ENCODE measurements at places on chromosomes 1 and 21. TPM values are rescaled to one million over a fixed set of nuclear protein-coding genes. Genes with fewer than 3 reads are reported as not detected.
A peak's percentile ranks its signal among the peaks of the same experiment; 100 is the strongest.

DNA sequence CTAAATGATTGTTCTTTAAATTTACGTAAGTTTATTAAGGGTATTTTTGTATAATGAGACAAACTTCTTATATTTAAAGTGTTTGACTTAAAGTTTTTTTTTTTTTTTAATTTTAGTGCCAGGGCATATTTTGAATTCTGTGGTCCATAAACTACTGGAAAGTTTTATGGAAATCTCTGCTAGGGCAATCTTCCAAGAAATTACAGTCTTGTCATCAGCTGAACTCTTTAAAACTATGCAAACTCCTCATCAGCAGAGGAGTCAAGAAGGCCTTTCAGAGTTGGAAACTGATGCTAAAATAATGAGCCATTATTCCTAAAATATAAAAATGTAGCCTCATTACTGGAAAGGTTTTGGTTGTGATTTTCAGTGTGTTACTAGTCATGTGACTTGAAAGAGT lies 1201.9 kb downstream of the BRINP3 start:
- DNase-seq: no peak

GRCh38 chr1:192439373-192440025 lies 122.7 kb downstream of the RGS21 start:
- DNase-seq: peak; percentile 65

GRCh38 chr1:119784191-119784781 lies 15.6 kb upstream of the HMGCS2 start:
- no peak for DNase-seq

GRCh38 chr1:78606274-78606673 lies 14.0 kb upstream of the IFI44L start:
- no peak for DNase-seq

Gene USH2A
- total RNA-seq: under 0.01 TPM

- DNase-seq: peak; percentile 15
Measured at GRCh38 chr1:99849413-99849743, 783 bp upstream of the AGL start.

DNA sequence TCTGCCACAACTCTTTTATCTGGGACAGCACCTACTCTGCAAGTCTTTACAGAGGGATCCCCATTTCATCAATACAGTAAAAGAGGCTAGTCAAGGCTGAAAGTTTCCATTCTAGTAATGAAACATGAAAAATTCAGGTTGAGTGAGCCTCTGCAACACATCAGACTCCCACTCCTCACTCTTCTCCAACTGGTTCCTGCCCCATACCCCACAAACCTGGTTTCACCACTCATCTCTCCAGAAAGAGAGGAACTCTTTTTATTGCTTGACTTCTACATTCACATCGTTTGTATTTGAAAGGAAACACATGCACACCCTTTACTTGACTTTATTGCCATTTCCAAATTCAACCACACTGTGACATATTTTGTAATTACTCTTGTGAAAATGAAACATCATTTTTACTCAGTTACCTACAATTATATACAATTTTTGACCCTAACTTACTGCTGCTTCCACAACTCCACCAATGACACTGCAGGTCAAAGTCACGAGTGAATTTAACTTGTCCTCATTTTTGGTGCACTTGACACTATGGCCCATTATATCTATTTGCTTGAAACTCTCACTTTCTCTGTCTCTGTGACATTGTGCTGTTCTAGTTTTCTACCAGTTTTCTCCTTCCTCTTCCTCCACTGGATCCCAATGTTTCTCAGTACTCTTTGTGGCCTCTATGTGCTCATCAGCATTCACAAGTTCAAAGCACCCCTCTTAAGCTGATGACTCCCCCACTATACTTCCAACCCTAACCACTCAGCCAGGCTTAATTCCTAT lies 8.0 kb downstream of the STX6 start:
- no peak for DNase-seq

- DNase-seq: no peak
Measured at GRCh38 chr1:46691997-46692790, 20.5 kb downstream of the TEX38 start.

Gene GRIK3
- total RNA-seq: not detected

Gene CATSPERE
- 0.29 TPM for total RNA-seq

Gene TNFSF18
- 0.12 TPM for total RNA-seq

- no peak for DNase-seq
Measured at GRCh38 chr1:35893051-35893879, 10.3 kb downstream of the AGO1 start.

DNA sequence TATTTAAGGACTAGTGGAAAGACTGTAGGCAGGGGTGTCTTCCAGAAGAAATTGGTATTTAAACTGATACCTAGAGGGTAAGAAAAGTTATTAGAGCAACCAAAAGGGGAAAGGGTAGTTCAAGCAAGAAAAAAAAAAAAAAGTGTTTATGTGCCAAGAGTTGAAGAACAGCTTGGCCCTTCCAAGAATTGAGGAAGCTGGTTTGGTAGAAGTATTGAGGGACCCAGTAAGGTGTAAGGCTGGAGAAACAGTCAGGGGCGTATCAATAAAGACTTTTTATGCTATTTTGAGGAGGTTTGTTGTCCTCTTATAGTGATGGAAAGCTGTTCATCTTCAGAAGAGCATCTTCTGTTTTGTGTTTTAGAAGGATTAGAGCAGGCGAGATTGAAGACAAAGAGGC lies 108.3 kb downstream of the PTPRC start:
- DNase-seq: no peak

Gene ACTL8
- total RNA-seq: 0.48 TPM

Gene S100A9
- 1.1 TPM for total RNA-seq

Gene RPRD2
- 10.3 TPM for total RNA-seq

Gene METTL25B
- 6.4 TPM for total RNA-seq

Gene POTED
- total RNA-seq: not detected

DNA sequence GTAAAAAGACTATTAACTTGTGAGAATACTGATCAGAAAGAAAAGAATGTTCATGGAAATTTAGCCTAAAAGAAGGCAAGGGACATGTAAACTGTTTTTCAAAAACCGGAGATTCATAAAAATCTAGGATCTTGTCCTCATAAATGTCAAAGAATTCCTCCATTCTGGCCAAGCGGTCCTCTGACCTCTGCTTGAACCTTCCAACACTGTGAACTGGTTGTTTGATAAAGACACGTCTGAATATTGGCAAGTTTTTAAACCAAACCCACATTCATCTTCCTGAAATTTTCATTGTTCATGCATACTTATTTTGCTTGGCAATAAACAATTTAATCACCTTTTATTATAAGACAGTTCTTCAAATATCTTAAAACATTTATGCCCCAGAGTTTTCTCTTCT lies 19.8 kb downstream of the ASPM start:
- no peak for DNase-seq

- DNase-seq: peak; percentile 34
Measured at GRCh38 chr1:32618673-32619221, 31.6 kb downstream of the ZBTB8OS start.

Gene TATDN3
- total RNA-seq: 13.6 TPM

Gene LCE1E
- total RNA-seq: not detected

Gene AMY2B
- 0.48 TPM for total RNA-seq

DNA sequence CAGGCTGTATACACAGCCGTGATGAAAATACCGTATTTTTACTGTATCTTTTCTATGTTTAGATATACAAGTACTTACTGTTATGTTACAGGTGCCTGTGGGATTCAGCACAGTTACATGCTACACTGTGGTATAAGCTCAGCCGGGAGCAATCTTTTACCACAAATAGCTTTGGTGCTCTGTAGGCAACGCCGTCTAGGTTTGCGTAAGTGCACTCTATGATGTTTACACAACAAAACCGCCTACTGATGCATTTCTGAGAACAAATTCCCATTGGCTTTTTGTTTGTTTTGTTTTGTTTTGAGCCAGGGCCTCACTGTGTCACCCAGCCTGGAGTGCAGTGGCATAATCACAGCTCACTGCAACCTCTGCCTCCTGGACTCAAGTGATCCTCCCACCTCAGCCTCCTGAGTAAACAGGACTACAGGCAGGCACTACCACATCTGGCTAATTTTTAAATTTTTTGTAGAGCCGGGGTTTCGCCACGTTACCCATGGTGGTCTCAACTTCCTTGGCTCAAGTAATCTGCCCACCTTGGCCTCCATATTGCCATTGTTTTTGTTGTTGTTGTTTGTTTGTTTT lies 81.0 kb downstream of the SCCPDH start:
- no peak for DNase-seq

- peak; percentile 90 for DNase-seq
Measured at GRCh38 chr1:159598196-159598595, 10.6 kb downstream of the APCS start.

DNA sequence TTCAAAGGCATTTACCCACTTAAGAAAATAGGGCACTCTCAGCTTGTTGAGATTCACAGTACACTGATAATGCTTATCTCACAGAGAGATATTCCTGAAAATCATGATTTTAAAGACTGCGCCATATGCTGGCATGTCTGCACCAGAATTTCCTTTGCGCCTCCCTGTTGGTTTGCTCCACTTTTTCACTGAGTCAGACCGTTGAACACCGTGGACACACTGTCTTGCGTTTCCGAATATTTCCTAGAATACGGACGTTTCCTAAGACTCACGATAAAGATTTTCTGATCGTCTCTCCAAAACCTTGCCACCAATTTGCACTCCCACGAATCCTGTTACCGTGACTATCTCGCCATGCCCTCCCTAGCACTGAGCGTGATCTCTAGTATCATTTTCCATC lies 497 bp upstream of the C1orf115 start:
- no peak for DNase-seq

GRCh38 chr1:29090937-29091618 lies 32.6 kb downstream of the TMEM200B start:
- DNase-seq: no peak

DNA sequence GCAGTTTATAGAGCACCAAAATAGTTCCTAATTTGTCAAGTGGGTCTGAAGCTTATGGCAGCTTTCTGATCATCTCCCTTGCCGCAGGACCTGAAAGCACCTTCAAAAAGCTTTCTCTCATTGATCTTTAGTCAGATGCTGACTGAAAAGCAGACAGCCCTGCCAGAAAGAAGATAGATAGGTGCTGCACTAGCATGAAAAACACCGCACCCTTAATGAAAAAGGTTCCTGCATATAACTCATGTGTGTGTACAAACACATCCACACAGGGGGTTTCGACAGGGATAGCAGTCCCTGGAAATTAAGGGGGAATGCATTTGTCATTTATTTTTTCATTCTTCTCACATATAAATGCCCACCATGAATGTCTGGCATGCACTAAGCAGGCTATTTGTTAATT lies 361.7 kb upstream of the SNX7 start:
- DNase-seq: no peak

- DNase-seq: peak; percentile 20
Measured at GRCh38 chr1:209319549-209319948, 264.0 kb upstream of the CAMK1G start.

Data from RPMI7951 (cell line).